GM13976 (cell line): ENCODE measurements at places on chromosomes 7 and 10.

DNA sequence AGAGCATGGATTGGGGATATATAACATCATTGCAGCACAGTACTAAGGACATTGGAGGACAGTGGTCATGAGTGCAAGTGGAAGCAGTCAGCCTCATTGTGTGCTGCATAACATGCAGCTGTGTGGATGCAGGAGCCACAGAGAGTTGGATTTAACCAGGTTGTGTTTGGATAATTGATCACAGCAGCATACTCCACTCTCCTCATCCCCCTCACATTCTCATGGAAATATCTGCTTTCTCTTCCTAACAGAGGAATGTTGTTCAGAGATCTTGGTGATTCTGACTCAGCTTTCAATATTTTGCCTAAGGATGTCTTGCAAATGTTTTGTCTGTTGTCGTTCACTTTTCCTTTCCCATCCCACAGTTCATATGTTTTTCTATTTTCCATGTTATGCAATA is 31.8 kb upstream of the LSM8 start:
- no peak for DNase-seq

GRCh38 chr7:47574482-47575329 is 7.2 kb downstream of the TNS3 start:
- DNase-seq = no peak

GRCh38 chr7:47982610-47983009 is 3.2 kb upstream of the HUS1 start:
- no peak for DNase-seq

DNA sequence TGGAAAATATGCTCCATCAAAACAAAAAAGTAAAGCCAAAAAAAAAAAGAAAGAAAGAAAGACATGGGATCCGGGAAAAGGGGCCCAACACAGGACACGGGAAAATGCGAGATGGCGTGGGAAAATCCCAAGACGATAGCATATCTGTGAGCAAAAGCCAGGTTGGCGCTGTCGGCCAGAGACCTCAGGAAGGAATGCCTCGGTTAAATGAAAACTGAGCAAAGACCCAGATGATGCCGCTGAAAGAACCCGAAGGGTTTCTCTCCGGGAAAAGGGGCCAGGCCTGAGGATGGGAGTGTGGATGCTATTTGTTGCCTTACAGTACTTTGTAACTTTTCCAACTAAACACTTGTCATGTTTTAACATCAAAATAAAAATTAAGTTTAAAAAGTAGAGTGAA is 49.5 kb upstream of the PPP2R2D start:
- DNase-seq = no peak

DNA sequence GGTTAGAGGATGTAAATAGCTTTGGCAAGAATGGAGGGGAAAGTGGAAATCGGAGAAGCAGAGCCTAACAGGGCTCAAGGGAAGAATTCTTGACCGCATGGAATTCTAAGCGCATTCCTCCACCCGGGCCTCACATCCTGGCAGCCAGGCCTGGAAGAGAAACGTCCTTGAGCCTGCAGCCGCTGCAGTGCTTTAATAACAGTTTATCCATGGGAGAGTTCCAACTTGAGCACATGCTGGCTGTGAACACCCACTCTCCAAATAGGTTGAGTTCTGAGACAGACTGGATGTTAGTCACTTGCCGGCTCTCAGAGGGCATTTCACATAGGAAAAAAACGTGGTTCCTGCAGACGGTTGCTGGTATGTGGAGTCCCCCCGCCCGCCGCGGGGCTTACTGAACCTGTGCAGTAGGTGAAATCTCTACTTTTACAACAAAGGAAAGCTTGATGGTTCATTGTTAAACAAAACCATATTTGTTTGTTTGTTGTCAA is 61.4 kb upstream of the STEAP1B start:
- no peak for DNase-seq

DNA sequence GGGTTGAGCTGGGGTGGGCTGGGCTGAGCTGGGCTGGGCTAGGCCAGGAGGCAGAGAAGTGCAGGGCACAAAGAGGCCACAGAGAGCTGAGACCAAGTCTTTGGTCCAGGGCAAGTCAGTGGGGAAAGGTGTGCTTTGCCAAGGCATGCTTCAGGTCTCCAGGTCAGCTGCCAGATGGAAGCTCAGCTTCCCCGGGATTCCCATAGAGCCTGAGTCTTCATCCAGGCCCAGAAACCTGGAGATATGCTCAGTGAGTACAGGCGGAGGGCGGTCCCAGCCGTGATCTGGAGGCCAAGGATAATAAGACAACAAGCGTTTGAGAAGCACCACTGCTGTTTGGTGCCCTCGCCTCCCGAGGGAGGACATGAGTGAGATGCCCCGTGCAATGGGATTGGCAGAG is 4.7 kb upstream of the CALN1 start:
- DNase-seq = no peak
